T-helper 22 cell (primary cell): ENCODE measurements at places on chromosomes 7 and 10.

GRCh38 chr10:12418725-12419261 is 69.4 kb downstream of the CAMK1D start:
- no peak for DNase-seq

DNA sequence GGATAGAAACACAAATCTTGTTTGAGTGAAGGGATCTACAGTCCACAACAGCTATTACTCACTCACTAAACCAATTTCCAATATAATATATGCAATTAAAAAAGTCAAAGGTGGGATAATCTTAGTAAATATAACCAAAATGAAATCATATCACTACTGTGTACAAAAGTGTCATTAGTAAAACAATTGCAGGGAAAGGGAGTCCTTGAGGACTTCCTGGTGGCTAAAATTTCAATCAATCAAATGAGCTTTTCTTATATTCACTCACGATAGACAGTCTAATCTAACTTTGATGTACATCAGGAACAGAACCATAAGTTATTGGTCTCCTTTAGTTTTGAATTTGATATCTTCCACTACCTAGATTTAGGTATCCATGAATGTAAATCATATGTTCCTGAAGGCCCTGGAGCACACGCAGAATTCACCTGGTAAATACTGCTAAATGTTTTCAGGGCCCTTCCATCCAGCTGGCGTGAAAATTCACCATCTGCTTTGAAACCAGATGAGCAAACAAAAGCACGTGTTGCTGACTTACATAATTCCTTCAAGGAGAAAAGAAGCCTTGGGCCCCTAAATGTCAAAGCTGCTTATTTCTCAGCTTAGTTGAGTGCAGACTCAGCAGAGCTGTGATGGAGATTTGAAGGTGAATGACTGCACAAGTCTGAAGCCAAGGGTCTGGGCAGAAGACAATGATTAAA is 159.3 kb upstream of the TMEM196 start:
- DNase-seq: no peak

DNA sequence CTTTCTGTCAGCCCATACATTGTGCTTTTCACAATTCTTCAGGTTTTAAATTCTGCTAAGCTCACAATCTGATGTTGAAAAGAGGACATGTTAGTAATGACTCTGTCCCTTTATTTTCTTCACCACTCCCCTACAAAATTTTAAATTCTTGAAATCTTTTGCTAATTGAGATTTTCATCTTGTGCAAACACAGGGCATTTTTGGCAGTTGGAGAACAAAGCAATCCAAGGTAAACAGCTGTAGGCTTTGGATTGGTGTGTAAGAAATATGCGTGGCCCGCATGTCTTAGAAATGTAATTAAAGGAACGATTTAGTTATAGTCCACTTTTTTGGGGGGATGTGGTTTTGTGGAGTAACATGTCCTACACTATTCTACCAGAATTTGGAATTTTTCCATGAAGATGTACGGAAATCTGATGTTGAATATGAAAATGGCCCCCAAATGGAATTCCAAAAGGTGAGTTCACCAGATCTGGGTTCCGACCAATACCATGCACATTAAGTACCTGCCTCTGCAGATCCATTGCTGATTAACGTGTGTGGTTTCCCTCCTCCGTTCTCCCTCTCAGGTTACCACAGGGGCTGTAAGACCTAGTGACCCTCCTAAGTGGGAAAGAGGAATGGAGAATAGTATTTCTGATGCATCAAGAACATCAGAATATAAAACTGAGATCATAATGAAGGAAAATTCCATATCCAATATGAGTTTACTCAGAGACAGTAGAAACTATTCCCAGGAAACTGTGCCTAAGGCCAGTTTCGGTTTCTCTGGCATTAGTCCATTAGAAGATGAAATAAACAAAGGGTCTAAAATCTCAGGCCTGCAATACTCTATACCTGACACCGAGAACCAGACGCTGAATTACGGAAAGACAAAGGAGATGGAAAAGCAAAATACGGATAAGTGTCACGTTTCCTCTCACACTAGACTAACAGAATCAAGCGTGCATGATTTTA is 181.1 kb downstream of the ARHGAP21 start:
- no peak for DNase-seq

- DNase-seq: no peak
Measured at GRCh38 chr10:32795598-32796183, 162.3 kb downstream of the ITGB1 start.

DNA sequence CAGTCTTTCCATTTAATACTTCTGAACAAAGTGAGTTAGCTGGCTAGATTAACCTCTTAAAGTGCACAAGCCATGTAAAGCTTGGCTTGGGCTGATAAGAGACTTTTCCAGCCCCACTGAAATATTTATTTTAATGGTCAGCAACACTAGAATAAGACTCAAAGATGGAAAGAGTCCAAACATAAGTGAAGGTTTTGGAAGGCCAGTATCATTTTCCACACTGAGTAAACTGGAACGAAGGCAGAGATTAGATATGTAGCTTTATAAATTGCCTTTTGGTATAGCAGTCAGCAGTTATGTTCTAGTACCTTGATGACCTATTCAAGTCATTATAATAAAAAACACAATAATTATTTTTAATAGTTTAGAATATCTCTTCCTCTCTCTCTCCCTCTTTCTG is 102.2 kb downstream of the HDAC9 start:
- DNase-seq: no peak

DNA sequence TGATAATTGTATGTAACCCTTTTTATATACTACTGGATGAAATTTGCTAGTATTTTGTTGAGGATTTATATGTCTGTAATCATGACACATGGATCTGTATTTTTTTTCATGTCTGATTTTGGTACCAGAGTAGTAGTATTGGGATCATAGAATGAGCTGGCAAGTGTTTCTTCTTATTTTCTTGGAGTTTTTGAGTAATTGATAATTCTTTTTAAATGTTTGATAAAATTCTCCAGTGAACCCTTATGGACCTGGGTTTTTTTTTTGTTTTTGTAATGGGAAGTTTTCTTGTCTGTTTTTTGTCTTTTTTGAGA is 28.4 kb downstream of the ZNF33A start:
- DNase-seq: no peak

DNA sequence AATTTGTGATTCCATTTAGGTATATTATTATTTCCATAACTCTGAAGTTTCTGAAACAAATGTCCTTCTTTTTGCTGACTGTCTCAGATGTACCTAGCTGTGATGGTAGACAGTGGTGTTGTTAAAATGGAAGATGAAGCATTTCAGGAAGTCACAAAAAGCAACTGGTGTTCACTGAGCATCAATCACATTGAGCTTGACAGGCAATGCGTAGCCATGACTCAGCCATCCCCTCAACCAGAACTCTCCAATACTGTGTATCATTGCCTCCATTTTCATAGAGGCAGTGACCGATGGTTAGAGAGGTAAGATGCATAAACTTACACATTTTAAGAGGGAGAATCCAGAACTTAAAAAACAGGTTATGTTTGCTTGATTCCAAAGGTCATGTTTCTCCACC is 434.0 kb downstream of the INHBA start:
- no peak for DNase-seq

- DNase-seq: no peak
Measured at GRCh38 chr7:153354071-153354470, 594.5 kb downstream of the ACTR3B start.

DNA sequence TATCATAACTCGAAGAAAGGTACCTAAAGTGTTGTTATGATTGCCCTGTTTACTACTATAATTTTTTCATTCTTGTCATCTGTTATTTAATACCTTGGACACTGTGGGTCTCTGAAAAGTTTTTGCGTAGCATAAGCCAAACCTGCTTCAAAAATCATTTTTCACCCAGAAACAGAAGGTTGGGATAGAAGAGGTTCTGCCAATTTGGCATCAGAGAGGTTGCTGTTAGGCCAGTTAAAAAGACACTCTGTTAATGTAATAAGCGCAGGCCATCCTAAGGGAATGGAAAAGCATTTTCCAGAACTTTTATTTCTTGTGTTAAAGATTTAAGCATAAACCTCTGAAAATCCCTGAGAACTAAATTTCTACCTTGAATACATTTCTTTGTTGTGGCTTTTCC is 212.2 kb downstream of the BMPER start:
- DNase-seq: no peak

DNA sequence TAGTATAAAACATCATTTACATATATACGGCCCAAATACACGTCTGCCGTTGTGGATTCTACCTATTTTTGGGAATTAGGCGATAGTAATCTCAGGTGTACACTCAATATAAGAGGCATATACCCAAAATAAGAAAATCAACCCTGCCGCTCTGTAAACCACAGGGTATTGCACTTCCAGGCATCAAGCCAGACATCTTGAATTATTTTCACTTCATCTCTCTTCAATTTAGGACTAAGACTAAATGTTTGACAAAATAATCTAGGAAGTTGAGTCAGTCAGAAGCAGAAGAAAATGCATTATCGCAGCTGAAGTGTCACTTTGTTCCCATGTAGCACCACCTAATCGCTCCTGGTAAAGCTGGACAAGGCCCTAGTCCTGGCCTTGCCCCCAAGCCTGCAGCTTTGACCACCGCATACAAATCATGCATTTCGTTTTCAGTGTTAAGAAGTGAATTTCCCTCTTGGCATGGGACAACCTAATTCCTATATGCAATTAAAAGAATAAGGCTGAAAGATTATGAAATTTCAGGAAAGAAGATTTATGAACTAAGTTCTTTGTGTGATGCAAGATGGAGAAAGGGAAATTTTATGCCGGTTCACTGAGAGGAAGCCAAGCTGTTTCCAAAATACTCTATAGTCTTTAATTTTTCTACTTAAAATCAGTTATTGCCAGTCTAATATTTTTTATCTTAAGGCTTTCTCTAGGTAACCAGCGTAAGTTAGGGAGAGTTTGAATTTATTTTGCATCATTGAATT is 26.0 kb downstream of the CABCOCO1 start:
- DNase-seq: no peak

- DNase-seq: no peak
Measured at GRCh38 chr10:3772361-3773171, 12.4 kb downstream of the KLF6 start.

DNA sequence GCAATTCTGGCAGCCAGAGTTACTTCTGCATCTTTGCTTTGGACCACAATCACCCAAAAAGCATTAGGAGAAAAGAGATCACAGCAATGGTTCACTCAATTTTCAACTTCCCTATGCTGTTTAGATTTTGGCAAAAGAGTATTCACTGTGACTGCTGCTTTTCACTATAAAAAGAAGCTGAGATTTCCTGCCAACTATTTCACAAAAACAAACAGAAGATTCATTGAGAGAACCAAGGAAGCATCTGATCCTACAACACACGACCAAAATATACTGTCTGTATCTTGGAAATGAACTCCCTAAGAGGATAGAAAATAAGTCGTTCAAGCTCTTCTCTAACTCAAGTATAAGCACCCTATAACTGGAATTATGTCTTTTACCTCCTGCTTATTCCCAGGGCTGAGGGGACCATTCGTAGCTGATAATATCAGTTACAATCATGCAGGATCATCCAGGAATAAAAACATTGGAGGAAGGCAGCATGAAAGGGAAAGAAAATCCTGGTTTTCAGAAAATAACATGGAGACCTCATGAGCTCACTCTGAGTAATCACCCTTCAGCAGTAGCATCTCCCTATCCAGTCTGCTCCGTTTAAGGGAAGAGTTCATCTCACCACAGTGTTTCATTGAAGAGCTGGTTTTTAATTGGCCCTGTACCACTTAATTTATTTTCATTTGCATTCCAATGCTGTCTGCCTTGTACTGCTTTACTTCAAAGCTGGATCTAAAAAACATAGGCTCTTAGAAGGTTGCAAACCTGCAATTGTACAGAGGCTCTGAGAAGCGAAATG is 256.2 kb downstream of the PAXIP1 start:
- DNase-seq: no peak

- no peak for DNase-seq
Measured at GRCh38 chr10:126087796-126088505, 191.6 kb downstream of the FANK1 start.
